Parietal lobe (tissue), 2 donors: ENCODE measurements at places on chromosomes 4 and X. TPM values are rescaled to one million over a fixed set of nuclear protein-coding genes. Genes with fewer than 3 reads are reported as not detected.

The ASB5 gene
- not detected for total RNA-seq

The GPR101 gene
- total RNA-seq = not detected

The PPEF2 gene
- not detected for total RNA-seq

The RAI2 gene
- 5.6 TPM for total RNA-seq

The MTNR1A gene
- total RNA-seq = 0.63 TPM

The CTPS2 gene
- total RNA-seq = 43.8 TPM

The RBMXL3 gene
- not detected for total RNA-seq

The NWD2 gene
- 41.0 TPM for total RNA-seq

The FGG gene
- 0.63 TPM for total RNA-seq

The CCDC158 gene
- total RNA-seq = 6.9 TPM

The EXOC1L gene
- total RNA-seq = not detected

The GLRA3 gene
- total RNA-seq = 6.9 TPM

The OTC gene
- not detected for total RNA-seq

The SMARCA1 gene
- total RNA-seq = 80.1 TPM

The PWWP3B gene
- 0.63 TPM for total RNA-seq

The DIPK2B gene
- 2.2 TPM for total RNA-seq

The GPC4 gene
- total RNA-seq = 4.4 TPM

The TSPAN5 gene
- 87.3 TPM for total RNA-seq

The CCSER1 gene
- 336 TPM for total RNA-seq

The CSAG2 gene
- total RNA-seq = not detected

The GPC3 gene
- 1.3 TPM for total RNA-seq

The MAGEA6 gene
- total RNA-seq = not detected

The SH3TC1 gene
- 4.7 TPM for total RNA-seq

The DRD5 gene
- 0.63 TPM for total RNA-seq

The NRK gene
- total RNA-seq = 1.3 TPM

The DDX53 gene
- total RNA-seq = not detected

The SUPT20HL2 gene
- total RNA-seq = not detected

The AKAP14 gene
- total RNA-seq = not detected

The FOXR2 gene
- total RNA-seq = not detected

The CFI gene
- 1.6 TPM for total RNA-seq

The GAB3 gene
- 0.94 TPM for total RNA-seq

The HTR2C gene
- total RNA-seq = 2.8 TPM

The MAGEA9B gene
- not detected for total RNA-seq

The IL1RAPL1 gene
- total RNA-seq = 16.0 TPM

The SORCS2 gene
- 8.1 TPM for total RNA-seq

The UGT2B11 gene
- total RNA-seq = not detected
